Caco-2 (cell line): ENCODE measurements at places on chromosomes 7 and 10. TPM values are rescaled to one million over a fixed set of nuclear protein-coding genes. Genes with fewer than 3 reads are reported as not detected.

DNA sequence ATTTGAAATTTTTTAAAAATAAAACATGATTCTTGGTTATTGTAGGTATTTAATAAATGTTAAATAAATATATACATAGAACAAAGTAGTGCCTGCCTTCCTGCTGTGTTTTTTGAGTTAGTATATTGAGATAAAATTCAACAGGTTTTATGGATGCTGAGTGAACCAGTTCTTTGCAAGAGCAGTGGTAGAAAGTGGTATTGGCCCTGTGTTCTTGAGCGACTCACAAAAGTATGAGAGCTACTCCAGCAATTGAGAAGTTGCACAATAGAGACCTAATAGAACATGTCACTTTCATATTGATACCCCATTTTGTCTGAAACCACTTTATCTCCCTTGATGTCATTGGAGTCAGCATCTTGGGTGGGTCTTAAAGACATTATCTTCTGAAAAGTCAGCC is 32.6 kb upstream of the GJD4 start:
- no peaks in the 10 kb centered on the region for H3K4me1 ChIP-seq
- no peak overlapping the region for H3K4me3 ChIP-seq
- H3K36me3 ChIP-seq = peaks cover 1% of the 10 kb centered on the region
- H3K27ac ChIP-seq = no peak overlapping the region

GRCh38 chr10:101560298-101561067 is 27.6 kb downstream of the POLL start:
- H3K36me3 ChIP-seq = no peaks in the 10 kb centered on the region
- H3K4me1 ChIP-seq = no peaks in the 10 kb centered on the region
- no peaks in the 10 kb centered on the region for H3K27me3 ChIP-seq
- DNase-seq = no peak
- H3K27ac ChIP-seq = no peak overlapping the region

DNA sequence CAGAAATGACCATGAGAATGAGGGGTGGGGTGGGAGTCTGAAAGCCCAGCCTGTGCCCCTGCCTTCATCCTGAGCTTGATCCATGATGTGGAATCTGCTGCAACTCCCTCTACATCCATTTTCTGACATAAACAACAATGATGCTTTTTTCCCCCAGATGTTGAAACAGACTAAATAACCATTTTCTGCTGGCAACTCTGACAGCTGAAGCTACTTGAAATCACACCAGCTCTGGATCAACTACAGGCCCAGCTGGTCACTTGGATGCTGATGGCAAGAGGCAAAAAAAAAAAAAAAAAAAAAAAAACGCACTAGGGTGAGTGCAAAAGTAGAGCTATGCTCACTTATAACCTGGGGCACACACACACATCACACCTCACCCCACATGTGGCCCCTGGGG is 74.2 kb downstream of the FAM107B start:
- no peak overlapping the region for H3K4me3 ChIP-seq
- no peaks in the 10 kb centered on the region for H3K27me3 ChIP-seq
- 0 out of 2 replicates have a peak, but pooled peaks cover 1% of the 10 kb centered on the region for H3K36me3 ChIP-seq
- H3K4me1 ChIP-seq = peaks cover 60% of the 10 kb centered on the region
- DNase-seq = no peak

- H3K27me3 ChIP-seq = no peaks in the 10 kb centered on the region
- H3K4me1 ChIP-seq = no peaks in the 10 kb centered on the region
- no peaks in the 10 kb centered on the region for H3K36me3 ChIP-seq
Measured at GRCh38 chr10:113273181-113274163, 279.4 kb upstream of the HABP2 start.

DNA sequence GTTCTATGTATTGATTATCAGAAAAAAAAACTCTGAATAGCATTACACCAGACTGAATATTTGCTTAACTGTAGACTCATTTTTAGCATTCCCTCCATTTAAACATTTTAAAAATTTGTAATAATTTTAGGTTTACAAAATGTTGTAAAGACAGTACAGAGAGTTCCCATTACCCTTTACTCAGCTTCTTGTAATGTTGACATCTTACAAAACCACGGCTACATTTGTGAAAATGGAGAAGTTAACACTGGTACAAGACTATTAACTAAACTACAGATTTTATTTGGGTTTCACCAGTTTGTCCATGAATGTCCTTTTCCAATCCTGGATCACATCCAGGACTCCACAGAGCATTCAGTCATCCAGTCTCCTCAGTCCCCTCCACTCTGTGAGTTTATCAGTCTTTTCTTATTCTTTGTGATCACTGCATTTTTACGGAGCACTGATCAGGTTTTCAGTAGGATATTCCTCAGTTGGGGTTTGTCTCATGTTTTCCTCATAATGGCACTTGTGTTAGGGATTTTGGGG is 130.0 kb upstream of the EEPD1 start:
- no peaks in the 10 kb centered on the region for H3K27me3 ChIP-seq
- no peaks in the 10 kb centered on the region for H3K4me1 ChIP-seq
- DNase-seq = no peak
- H3K36me3 ChIP-seq = no peaks in the 10 kb centered on the region

DNA sequence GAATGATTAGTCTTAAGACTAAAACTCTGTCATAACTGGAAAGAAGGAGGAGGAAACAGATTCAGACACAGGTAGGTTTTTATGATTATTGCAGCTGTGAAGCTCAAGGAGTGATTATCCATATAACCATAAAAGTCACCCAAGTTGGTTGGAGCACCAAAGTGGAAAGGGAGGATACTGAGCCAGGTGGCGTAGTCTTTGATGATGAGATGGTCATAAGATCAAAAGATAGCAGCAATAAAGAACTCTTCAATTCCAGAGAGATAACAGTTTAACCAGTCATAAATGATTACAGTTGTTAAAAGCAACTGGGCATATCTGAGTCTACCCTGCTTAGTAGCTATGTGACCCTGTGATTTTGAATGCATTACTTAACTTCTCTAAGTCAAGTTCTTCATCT is 8.4 kb downstream of the ABCB1 start:
- peaks cover 15% of the 10 kb centered on the region for H3K4me1 ChIP-seq
- H3K4me3 ChIP-seq = no peak overlapping the region
- H3K36me3 ChIP-seq = no peaks in the 10 kb centered on the region
- no peak overlapping the region for H3K27ac ChIP-seq
- H3K27me3 ChIP-seq = no peaks in the 10 kb centered on the region; the same call in 1 of the 2 replicates

DNA sequence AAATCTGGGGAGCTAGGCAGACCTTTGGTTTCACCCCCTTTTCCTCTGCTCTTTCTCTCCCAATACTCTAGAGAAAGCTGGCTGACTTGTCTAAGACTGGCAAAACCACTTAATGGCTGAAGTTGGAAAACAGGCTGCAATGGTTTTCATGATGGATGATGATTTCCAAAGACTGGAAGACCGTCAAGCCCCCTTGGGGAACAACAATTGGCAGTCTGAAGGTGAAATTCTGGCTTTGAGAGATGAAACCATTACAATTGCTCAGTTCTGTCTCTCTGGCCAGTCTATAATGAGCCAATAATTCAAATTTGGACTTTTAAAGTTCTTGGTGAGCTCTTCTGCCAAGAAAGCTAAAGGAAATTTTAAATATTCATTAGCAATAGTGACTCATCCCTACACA is 680.5 kb downstream of the PARD3 start:
- no peaks in the 10 kb centered on the region for H3K36me3 ChIP-seq

DNA sequence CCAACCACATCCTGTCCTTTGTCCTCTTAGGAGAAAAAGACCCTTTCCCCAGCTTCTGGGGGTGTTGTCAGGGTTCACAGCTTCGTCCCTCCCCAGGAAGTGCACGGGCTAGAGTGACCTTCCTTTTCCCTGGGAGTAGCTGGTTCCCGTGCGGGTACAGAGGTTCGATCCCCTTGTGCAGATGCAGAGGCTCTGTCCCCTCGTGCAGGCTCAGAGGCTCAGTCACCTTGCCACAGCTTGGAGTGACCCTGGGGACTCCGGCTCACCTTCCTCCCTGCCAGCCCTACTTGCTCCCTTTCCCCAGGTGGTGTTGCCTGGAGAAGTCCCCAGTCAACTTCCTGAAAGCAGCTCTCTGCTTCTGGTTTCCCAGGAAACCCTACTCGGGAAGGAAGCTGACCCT is 60.0 kb upstream of the TCERG1L start:
- H3K27me3 ChIP-seq = no peaks in the 10 kb centered on the region
- H3K27ac ChIP-seq = no peak overlapping the region
- no peak overlapping the region for H3K4me3 ChIP-seq
- no peaks in the 10 kb centered on the region for H3K36me3 ChIP-seq
- no peak for DNase-seq
- no peaks in the 10 kb centered on the region for H3K4me1 ChIP-seq

DNA sequence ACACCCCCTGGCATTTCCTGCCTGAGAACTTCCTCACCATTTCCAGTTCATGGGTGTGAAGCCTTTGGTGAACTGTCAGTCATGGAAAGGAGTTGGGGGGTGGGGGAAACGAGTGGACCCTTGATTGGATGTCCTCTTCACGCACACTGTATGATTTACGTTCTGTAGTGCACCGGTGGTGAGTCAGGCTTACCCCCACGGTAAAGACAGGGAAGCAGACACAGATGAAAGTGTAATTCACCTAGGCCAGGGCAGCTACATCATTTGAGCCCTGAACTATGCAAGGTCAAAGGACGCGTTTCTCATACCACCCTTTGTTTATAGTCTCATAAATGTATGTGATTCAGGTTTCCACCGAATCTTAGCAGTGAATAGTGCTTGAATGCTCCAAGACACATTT is 628.3 kb upstream of the PFKP start:
- no peaks in the 10 kb centered on the region for H3K4me1 ChIP-seq
- H3K4me3 ChIP-seq = no peak overlapping the region
- DNase-seq = no peak

DNA sequence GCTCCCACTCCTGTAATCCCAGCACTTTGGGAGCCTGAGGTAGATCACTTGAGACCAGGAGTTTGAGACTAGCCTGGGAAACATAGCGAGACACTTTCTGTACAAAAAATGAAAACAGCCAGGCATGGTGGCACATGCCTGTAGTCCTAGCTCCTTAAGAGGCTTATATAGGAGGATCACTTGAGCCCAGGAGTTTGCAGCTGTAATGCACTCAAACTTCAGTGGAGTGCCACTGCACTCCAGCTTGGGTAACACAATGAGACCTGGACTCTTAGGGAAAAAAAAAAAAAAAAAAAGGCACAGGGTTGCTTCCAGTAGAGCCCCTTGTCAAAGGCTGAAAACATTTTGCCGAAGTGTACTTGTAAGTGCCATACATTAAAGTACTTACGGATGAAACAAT is 195.3 kb downstream of the PHTF2 start:
- H3K4me1 ChIP-seq = peaks cover 8% of the 10 kb centered on the region
- no peaks in the 10 kb centered on the region for H3K27me3 ChIP-seq
- H3K36me3 ChIP-seq = no peaks in the 10 kb centered on the region
- H3K4me3 ChIP-seq = no peak overlapping the region
- DNase-seq = no peak

- H3K36me3 ChIP-seq = no peaks in the 10 kb centered on the region
- H3K27me3 ChIP-seq = no peaks in the 10 kb centered on the region
- no peak overlapping the region for H3K27ac ChIP-seq
- H3K4me3 ChIP-seq = no peak overlapping the region
- DNase-seq = peak; percentile 31
Measured at GRCh38 chr7:32670110-32671025, 175.1 kb downstream of the AVL9 start.

- H3K27ac ChIP-seq = no peak overlapping the region
- H3K27me3 ChIP-seq = no peaks in the 10 kb centered on the region
- H3K4me3 ChIP-seq = no peak overlapping the region
- no peaks in the 10 kb centered on the region for H3K4me1 ChIP-seq
- no peaks in the 10 kb centered on the region for H3K36me3 ChIP-seq
Measured at GRCh38 chr7:40709062-40709964, 574.5 kb downstream of the SUGCT start.

- no peaks in the 10 kb centered on the region for H3K4me1 ChIP-seq
- no peak for DNase-seq
- H3K27me3 ChIP-seq = no peaks in the 10 kb centered on the region
- no peak overlapping the region for H3K4me3 ChIP-seq
Measured at GRCh38 chr10:63396133-63396761, 69.5 kb downstream of the JMJD1C start.

EMX2 gene
- 4.7 and 4.9 TPM in 2 replicates for total RNA-seq

LRRC27 gene
- 11.7 and 12.5 TPM in 2 replicates for total RNA-seq

TMEM270 gene
- total RNA-seq = not detected in 2 replicates

H2BK1 gene
- not detected in 2 replicates for total RNA-seq

SPDYE5 gene
- total RNA-seq = not detected in 2 replicates

MNX1 gene
- 34.0 and 36.5 TPM in 2 replicates for total RNA-seq
